ENCODE measurements at places on chromosomes 5 and 9.
A peak's percentile ranks its signal among the peaks of the same experiment; 100 is the strongest.

GRCh38 chr5:6734781-6735180 is 21.5 kb downstream of the TENT4A start:
- DNase-seq, result no peak

- DNase-seq, result no peak
These were observed 19.3 kb downstream of the SRP19 start for GRCh38 chr5:112880219-112880964.

DNA sequence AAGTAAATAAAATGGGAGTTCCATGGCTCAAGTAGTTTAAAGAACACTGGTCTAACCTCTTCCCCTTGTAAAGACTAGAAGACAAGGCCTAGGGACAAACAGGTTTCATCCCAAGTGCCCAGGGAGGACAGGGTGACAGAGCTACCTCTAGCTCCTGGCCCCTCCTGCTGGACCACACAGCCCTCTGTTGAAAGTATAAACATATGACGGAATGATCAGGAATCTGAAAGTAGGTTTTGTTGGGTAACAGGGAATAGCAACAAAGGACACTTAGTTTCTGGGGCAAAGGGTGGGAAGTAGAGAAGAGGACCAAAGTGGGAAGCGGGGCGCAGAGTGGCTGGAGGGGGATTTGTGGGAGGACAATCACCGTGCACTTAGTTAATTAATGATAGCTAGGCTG is 67.0 kb upstream of the DAB2IP start:
- DNase-seq, result no peak

DNA sequence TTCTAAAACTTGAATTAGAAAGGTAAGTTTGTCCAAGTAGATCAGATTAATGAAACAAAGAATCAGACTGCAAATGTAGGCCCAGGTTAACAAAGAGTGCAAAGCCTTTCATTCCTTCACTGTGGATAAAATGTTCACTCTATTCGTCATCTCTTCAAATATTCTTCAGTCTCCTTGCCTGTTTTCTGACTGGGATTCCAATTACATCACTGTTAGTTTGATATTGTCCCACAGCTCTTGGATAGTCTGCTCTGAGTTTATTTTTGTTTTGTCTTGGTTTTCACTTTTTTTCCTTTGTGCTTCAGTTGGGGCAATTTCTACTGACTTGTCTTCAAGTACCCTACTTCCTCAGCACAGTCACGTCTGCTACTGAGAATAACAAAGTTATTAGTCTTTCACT is 38.5 kb upstream of the GZMA start:
- no peak for DNase-seq

GRCh38 chr9:126488310-126488709 is 125.4 kb upstream of the LMX1B start:
- no peak for DNase-seq

DNA sequence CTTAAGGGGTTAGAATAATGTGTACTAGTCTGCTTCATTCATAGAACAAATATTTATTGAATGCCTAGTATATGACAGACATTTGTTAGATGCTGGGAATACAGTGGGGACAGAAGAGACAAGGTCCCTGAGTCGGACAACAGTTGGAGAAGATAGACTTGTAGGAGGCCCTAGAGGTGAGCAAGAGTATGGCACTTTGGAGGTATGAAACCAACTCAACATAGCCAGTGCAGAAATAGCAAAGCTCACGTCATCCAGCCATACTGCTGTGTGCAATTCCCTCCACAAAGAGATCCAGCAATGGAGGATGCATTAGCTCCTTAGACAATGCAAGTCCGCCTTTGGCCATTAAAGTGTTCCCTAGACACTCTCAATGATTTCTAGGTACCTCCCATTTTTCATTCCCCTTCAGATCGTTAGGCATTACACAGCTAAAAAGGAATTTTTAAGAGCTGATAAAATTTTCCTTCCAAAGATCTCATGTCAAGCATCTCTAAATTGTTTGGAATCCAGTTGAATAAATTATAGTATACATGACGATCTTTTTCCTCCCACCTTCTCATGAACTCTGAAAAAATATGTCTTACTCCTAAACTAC is 1949.6 kb upstream of the WWC1 start:
- no peak for DNase-seq

DNA sequence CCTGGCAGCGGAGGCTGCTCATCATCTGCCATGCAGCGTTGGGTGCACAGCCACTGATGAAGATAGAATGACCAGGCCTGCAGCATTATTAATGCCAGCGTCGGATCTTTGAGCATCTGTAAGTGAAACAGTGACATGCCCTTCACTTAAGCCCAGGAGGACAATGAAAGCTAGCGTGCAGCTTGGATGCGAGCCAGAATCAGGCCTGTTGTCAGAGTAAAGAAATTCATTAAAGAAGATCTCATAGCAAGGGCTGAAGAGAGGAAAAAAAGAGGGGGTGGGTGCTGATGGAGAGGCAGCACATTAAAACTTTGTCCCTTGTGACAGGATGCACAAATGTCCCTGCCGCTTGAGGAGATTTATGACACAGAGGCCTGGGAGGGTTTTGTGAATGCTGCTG is 186.1 kb upstream of the MAST4 start:
- DNase-seq, result no peak

GRCh38 chr9:86942281-86943200 is 4.8 kb downstream of the GAS1 start:
- no peak for DNase-seq

DNA sequence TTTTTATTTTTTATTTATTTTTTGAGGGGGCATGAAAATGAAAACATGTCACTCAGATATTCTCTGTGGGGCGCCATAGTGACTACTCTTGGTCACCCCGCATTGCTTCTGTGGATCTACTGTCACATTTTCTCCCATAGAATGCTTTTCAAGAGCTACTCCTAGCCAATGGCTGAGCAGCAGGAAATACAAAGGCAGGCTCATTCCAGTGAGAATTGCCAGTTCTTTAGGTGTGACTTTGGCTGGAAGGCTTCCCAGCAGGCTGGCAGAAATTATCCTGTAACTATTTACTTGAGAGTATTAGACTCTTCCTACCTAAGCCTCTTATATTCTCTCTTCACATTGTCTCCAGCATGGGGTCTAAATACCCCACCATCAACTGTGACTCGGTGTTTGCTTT is 21.0 kb upstream of the PTPRD start:
- DNase-seq, result no peak

DNA sequence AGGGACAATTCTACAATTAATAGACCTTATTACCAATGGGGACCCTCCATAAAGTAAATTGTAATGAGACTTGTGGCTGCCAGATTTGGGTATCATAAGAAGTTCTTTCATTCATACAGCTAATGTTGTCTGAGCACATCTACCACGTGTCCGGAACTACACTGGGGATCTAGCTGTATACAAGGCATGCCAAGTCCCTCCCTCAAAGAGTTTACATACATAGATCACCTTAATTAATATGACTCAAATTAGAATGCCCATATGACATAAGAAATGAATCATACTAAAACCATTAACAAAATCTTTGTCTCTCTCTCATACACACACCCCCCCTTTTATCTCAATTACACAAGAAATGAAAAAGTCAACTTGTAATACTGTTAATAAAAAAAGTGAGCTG is 18.0 kb upstream of the NR4A3 start:
- no peak for DNase-seq

- no peak for DNase-seq
These were observed 1242.2 kb upstream of the DMAC1 start for GRCh38 chr9:9041756-9042155.

DNA sequence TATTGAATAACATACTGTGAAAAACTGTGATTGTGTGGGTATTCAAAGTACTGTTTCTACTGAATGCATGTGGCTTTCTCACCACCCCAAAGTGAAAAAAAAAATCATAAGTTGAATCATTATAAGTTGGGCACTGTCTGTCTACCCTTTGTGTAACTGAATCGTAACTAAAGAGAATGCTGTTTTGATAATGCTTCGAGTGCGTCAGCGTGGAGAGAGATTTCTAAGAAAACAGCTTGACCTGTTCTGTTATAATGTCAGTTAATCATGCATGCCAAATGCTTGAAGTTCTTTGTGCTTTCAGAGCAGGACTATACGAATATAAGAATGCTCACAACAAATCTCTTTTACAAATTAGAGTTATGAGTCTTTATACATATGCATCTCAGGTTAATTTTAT is 148.8 kb upstream of the SGCD start:
- DNase-seq, result no peak

GRCh38 chr9:107707428-107707837 is 217.9 kb upstream of the KLF4 start:
- no peak for DNase-seq

DNA sequence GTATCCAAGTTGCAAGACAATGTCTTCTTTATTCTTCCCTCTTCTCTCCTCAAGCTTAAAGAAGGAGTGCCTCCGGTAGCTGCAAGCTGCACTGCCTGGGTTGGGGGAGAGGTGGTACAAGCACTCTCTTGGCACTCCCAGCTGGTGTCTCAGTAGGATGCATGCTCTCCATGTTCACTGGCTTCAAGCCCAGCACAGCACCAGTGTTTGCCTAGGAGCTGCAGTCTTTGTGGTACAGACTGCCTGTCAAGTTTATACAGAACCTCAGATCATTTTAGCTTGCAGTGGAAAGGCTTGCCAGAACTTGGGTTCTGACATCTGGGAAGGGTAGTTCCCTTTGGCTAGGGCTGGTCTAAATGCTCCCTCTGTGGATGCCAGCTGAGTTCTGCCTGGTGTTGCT is 505.6 kb downstream of the MAN2A1 start:
- DNase-seq, result no peak

- no peak for DNase-seq
These were observed 89.8 kb upstream of the TLE4 start for GRCh38 chr9:79481846-79482477.

DNA sequence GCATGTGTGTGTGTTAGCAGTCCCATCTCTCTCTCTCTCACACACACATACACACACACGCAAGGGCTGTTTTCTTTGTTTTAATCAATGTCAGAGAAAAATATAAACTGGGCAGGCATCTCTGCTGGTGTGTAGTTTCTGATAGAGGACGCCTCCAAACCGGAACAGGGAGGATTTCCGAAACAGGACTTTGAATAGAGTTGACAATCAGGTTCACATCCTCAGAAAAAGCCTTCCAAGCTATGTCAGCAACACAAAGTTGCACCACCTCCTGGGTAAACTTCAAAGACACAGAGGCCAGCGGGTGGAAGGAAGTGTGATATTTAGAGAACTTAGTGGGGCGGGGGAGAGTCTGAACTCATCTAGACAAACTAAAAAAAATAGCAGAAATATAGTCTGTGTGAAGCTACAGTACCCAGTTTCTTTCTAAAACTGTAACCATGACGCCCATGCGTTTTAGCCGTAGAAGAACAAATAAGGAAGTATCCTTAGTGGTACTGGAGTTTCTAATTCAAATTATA is 1.2 kb downstream of the ST8SIA4 start:
- DNase-seq, result peak; percentile 81

DNA sequence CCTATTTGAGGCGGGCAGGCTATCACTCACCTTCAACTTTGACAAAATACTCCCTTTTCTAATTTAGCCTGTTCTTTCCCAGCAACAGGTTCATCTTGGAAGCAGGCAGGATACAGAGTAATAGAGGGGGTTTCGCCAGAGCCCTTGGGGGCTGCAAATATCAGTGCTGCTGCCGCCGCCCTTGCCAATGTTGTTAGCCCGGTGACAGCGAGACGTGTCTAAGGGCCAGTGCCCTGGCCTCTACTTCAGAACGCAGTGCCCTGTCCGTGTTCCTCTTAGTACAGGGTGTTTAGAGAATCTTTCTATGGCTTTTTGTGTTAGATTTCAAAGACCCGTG is 703 bp downstream of the FAM120AOS start:
- DNase-seq, result no peak

DNA sequence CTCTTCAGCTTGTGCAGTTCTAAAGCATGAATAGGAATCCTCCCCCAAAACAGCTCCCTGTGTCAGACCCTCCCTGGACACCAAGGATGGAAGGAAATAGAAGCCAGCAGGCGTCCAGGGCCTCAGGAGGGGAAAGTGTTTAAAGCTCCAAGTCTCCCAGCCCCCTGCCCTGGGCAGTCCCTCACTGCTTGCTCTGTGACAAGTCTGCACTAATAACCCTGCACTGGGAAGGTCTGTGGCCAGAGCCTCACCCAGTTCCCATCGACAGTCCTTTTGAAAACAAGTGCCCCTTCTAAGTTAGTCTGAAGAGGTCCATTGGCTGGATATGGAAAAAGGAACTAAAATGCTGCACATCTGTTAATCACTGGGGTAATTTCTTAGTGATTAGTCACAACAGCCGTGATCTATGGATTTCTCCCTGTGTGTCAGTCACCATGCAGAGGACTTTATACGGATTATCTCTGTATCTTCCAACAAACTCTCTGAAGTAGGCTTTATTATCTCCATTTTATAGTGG is 195.3 kb downstream of the FBXL7 start:
- no peak for DNase-seq

DNA sequence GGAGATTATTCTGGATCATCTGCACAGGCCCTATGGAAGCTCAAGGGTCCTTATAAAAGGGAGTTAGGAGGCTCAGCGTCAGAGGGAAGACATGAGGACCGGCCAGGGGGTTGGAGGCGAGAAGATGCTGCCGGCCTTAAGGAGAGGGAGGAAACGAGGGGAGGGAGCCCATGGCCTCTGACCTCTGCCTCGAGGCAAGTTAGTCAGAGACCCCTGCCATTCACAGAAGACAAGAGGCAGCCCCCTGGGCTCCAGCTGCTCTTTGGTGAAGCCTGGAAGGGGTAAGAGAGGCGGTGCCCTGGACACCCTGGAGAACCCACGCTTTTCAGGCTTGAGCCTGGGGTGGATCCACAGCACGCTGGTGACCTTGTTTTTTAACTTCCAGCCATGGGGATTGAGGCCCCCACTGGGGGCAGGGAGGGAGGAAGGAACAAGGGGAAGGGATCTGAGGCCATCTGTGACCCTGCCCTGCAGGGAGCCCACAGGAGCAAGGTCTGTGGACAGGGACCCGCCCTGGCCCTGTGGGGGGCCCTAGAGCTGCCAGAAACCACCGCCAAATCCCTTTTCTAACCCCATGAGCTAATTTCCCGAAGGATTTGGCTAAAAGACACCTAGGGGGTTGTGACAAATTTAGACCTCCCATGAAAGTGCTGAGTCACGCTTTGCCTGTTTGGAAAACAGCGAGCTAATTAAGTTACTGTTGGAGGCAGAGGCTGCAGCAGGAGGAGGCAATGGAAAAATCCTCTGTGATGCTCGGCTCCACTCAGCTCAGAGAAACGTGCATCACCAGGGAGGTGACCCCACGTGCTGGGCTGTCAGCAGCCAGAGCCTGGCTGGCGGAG is 49.7 kb downstream of the OLFM1 start:
- no peak for DNase-seq

- no peak for DNase-seq
These were observed 3.0 kb upstream of the AGPAT2 start for GRCh38 chr9:136690104-136690805.

- DNase-seq, result no peak
These were observed 42.9 kb downstream of the GPBP1 start for GRCh38 chr5:57216714-57217113.

GRCh38 chr5:173055722-173055982 is 500 bp upstream of the CREBRF start:
- peak; percentile 27 for DNase-seq

GRCh38 chr9:95854386-95855020 is 21.0 kb upstream of the ERCC6L2 start:
- DNase-seq, result no peak

- peak; percentile 56 for DNase-seq
These were observed 19.9 kb downstream of the IFNW1 start for GRCh38 chr9:21121595-21122251.

All from activated CD8-positive, alpha-beta T cell treated with anti-CD3 and anti-CD28 coated beads for 36 hours (primary cell).